ENCODE measurements at places on chromosomes 7 and 10. TPM values are rescaled to one million over a fixed set of nuclear protein-coding genes. Genes with fewer than 3 reads are reported as not detected.

GRCh38 chr10:93907059-93907458 lies 13.3 kb downstream of the SLC35G1 start:
- DNase-seq = no peak

GRCh38 chr10:102859911-102860310 lies 5.9 kb downstream of the BORCS7 start:
- no peak for DNase-seq

- DNase-seq = no peak
Measured at GRCh38 chr10:121578965-121579364, 19.3 kb downstream of the FGFR2 start.

RPEL1 gene
- not detected for total RNA-seq

ANXA8L1 gene
- total RNA-seq = 1.1 TPM

ANKRD16 gene
- 10.0 TPM for total RNA-seq

AKR1C1 gene
- total RNA-seq = 11.4 TPM

SRRM3 gene
- 13.4 TPM for total RNA-seq

GPR158 gene
- total RNA-seq = 0.28 TPM
